ENCODE measurements at places on chromosomes 5 and 9.
A peak's percentile ranks its signal among the peaks of the same experiment; 100 is the strongest.

- no peak for DNase-seq
Measured at GRCh38 chr9:130780415-130780814, 54.6 kb upstream of the ABL1 start.

DNA sequence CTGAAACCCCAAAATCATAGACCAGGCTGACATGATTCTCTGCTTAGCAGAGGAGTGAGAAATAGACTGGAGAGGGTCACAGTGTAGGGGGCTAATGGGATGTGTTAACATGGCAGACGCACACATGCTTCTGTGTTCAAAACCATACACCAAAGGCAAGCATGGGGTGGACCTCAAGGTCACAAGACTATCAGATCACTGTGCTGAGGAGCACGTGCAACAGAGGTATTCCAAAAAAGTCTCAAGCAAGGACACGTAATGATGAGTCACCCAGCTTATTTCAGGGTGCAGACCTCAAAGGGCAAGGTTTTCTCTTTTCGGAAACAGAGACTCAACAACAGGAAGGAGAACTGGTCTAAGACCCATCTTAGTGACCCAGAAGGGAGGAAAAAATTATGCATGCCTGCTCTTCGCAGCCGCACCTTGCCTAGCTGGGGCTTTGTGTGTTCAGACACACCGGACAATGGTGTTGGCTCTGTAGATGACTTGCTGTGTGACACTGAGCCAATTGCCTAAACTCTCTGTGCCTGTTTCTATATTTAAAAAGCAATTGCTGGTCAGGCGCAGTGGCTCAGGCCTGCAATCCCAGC, 20.3 kb downstream of the WHRN start:
- DNase-seq = no peak

- DNase-seq = no peak
Measured at GRCh38 chr9:3235497-3235896, 290.3 kb downstream of the RFX3 start.

DNA sequence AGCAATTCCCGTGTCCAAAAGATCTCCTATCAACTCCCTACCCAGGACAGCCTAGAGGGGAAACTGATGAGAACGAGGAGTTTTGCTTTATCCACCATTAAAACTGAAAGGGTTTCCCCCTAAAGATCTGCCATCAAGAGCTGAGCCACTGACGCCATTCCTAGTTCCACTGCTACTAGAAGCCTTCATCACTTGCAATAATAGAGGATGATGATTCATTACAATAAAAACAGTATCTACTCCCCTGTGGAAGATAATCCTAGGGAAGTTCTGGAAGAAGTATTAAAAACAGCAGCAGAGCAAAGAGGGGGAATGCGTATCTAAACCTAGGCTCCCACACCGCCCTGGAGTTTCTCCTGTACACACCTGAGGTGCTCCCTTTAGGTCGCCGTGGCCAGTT, 394.5 kb downstream of the BNC2 start:
- no peak for DNase-seq

- DNase-seq = no peak
Measured at GRCh38 chr5:134510970-134511795, 14.3 kb upstream of the JADE2 start.

DNA sequence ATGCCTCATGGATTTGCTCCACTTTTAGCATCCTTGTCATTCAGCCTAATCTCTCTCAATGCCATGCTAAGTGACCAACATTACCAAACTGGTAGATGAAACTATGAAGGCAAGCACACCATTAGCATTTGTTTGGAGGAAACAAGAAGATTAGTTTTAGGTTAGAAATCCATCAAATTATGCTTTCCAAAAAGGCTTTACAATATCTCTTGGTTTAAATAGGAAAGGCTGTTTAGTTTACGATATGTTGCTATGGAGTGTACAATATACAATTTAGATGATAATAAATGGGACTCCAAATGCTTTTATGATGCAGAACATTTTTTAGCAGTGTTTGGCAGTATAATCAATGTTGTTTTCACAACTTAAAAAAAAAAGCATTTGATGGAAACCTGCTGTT, 47.8 kb upstream of the CTXN3 start:
- DNase-seq = no peak

GRCh38 chr5:151581347-151581746, 9.8 kb downstream of the FAT2 start:
- DNase-seq = no peak

- no peak for DNase-seq
Measured at GRCh38 chr5:139431706-139432105, 7.6 kb downstream of the DNAJC18 start.

DNA sequence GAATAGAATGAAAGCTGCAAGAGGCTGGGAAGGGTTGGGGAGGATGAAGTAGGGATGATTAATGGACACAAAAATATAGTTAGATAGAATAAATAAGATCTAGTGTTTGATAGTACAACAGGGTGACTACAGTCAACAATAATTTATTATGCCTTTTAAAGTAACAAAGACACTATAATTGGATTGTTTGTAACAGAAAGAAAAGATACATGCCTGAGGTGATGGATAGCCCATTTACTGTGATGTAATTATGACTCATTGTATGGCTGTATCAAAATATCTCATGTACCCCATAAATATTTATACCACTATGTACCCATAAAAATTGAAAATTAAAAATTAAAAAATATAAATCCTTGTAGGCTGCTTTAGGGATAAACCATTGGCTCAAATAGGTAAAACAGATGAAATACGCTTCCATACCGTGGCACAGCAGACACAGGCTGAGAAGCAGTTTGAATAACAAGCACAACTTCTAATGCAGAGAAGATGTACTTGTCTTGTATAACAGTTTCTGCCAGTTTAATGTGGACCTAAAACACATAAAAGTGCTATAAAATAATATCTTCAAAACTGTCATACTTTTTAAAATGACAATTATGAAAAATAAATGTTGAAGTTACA, 34.9 kb downstream of the APBA1 start:
- DNase-seq = no peak

GRCh38 chr5:133612249-133612860, at the start of gene FSTL4:
TSS of gene FSTL4 (minus strand) at chr5:133612541.
- peak; percentile 81 for DNase-seq

GRCh38 chr9:17528859-17529258, 50.0 kb upstream of the SH3GL2 start:
- DNase-seq = peak; percentile 22

DNA sequence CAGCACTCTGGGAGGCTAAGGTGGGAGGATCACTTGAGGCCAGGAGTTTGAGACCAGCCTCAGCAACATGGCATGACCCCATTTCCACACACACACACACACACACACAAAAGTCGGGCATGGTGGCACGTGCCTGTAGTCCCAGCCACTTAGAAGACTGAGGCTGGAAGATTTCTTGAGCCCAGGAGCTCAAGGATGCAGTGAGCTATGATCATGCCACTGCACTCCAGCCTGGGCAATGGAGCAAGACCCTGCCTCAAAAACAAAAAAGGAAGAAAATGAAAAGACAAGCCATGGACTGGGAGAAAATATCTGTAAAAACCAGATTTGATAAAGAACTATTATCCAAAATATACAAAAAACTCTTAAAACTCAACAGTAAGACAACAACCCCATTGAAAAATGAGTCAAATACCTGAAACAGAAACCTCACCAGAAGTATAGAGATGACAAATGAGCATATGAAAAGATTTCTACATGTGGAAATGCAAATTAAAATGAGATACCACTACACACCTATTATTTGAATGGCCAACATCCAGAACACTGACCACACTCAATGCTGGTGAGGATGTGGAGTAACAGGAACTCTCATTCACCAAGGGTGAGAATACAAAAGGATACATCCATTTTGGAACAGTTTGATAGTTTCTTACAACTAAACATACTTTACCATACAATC, 24.7 kb downstream of the DNAJA1 start:
- no peak for DNase-seq
